ENCODE measurements at places on chromosomes 13 and 19. TPM values are rescaled to one million over a fixed set of nuclear protein-coding genes. Genes with fewer than 3 reads are reported as not detected.

The SPTBN4 gene
- 4.3 TPM for polyA plus RNA-seq

The PALM3 gene
- 0.45 TPM for polyA plus RNA-seq

The SIX5 gene
- polyA plus RNA-seq: 19.4 TPM

The ONECUT3 gene
- polyA plus RNA-seq: not detected

GRCh38 chr13:90806892-90807291 lies 540.6 kb upstream of the MIR17HG start:
- DNase-seq: no peak

DNA sequence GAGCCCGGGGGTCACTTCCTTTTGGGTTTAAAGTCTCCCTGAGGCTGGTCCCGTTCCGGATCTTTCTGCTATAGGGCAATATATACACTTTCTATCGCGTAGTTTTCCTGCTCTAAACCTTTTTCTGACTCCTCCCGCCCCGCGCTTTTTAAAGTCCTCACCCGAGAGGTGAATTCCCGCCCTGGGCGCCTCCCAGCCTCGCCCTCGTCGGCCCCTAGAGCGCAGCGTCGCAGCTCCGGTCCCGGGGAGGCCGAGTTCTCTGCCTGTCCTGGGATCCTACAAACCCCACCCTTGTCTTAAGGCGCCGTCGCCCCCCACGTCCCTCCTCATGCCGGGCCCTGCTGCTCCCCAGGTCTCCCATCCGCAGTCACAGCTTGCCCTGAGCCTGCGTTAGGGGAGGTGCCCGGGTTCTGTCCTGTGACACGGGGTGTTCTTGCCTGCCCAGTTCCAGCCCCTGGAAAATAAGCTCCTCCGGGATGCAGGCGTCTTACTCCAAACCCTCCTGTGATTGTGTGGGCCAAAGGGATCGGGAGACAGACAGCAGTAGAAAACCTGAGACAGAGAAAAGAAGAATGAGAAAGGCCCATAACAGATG lies 491 bp downstream of the ZNF525 start:
- DNase-seq: peak; percentile 23

DNA sequence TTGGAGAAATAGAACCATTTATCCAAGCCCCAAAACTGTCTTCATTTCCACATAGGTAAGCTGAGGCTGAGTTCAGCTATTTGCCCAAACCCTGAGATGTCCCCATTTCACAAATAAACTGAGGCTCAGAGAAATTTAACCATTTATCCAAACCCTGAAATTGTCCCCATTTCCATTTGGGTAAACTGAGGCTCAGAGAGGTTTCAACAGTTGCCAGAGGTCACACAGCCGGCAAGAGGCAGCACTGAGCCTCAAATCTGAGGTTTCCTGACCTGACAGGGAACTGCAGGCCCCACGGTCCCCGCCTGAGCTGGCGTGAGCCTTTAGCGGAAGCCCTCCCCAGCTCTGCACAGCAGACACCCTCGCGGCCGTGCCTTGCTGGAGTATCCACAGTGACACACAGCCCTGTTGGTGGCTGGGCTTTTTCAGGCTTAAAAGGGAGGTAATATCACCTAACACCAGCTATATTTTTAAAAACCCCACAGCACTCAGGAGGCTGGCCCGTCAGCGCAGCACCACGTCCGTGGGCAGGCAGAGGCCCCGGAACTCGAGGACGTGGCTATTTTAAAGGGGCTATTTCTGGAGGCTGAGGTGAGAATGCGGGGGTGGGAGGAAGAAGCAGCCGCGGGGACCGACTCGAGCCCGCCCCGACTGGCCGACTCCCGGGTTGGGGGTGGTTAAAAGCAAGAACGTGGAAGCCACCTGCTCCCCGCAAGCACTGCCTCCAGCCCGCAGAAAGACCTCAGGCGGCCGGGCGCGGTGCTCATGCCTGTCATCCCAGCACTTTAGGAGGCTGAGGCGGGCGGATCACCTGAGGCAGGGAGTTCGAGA lies 18.5 kb downstream of the PTPRS start:
- DNase-seq: peak; percentile 70

DNA sequence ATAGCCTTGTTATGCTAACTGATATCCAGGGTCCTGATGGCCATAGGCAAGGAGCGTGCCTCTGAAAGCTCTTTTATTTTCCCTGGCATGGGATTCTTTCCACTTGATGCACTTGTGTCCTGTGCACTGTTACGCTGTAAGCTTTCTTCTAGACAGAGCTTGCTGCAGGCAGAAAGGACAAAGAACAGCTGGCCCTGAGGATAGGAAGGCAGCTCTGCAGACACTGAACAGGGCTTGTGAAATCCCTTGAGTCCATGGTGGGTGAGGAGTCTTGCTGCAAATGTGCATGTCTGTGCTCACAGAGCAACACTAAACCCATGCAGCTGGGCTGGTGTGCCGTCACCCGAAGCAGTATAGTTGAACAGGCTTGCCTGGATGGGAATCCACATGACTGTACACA lies 126.6 kb downstream of the AKAP11 start:
- DNase-seq: no peak

GRCh38 chr13:112688560-112689302 lies 1.1 kb upstream of the ATP11A start:
- DNase-seq: no peak
